MG63 (cell line): ENCODE measurements at places on chromosomes 12 and 14. TPM values are rescaled to one million over a fixed set of nuclear protein-coding genes. Genes with fewer than 3 reads are reported as not detected.

- DNase-seq = no peak
These were observed 383.3 kb downstream of the ALG10 start for GRCh38 chr12:34405286-34406227.

DNA sequence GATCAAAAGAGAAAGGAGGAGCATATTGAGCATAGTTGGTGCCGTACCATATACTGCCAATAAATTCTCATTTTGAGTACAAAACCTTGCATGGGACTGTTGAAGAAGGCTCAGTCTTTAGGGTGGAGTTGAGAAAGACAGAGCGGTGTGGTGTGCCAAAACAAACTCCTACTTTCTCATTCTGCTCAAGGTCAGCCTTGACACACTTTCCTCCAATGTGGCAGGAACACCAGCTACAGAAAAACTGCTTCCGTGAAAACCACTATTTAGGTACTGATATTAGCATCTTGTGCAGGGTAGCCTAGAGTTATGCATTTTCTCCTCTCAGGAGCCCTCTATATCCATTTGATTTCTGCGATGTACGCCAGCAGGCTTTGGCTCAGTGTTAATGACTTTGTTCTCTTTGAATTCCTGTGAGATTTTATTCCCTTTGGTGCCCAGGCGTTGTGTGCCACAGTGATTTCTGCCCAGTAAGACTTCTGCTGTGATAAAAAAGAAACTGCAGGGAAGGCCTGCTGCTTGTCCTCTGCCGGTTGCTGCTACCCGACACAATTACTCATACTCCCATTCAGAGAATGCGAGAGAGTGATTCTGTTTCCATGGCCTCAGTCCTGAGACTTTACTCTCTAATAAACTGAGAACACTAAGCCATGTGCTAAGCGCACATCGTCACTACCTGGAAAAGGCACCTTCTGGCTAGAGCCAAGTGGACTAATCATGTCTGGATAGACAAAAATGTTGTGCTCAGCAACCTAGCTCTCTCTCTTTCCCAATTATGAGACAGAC, 88.3 kb upstream of the MDM1 start:
- DNase-seq = no peak

DNA sequence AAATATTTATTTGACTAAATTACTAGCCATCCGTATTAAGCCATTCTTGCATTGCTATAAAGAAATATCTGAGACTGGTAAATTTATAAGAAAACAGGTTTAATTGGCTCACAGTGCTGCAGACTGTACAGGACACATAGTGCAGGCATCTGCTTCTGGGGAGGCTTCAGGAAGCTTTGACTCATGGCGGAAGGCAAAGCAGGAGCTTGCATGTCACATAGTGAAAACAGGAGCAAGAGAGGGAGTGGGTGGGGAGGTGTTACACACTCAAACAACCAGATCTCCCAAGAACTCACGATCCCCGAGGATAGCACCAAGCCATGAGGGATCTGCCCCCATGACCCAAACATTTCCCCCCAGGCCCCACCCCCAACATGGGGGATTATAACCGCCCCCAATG, 26.7 kb upstream of the RAB21 start:
- no peak for DNase-seq

- no peak for DNase-seq
These were observed 130.6 kb upstream of the MDM1 start for GRCh38 chr12:68462803-68463202.

GRCh38 chr12:55717011-55718007, 1.5 kb downstream of the BLOC1S1 start:
- peak; percentile 91 for DNase-seq

The KRT2 gene
- total RNA-seq = not detected in 2 replicates

The GCH1 gene
- total RNA-seq = 0.10 and 1.1 TPM in 2 replicates
